Stimulated activated CD4-positive, alpha-beta T cell treated with anti-CD3 and anti-CD28 coated beads, Interleukin-2, amount 100 ng/mL, for 24 hours (primary cell): ENCODE measurements at places on chromosomes 12 and 14.

- DNase-seq: no peak
Observed at GRCh38 chr14:103361867-103362266, 23.3 kb upstream of the MARK3 start.

DNA sequence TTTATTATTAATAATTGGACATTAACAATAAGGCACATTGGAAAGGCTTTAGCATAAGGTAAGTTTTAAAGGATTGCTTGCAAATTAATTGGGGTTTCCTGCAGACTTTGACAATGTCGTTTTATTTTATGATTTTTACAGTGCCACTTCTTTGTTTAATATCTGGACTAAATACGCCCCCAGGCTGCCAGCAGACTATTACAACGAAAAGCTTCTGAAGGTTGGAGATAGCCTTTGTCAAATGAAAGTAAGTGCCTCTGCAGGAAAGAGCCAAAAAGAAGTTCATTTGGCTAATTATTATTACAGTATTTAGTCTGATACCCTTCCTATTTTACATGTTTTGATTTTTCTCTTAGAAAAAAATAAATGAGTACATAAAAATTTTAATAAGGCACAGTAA is 11.3 kb downstream of the CFAP54 start:
- DNase-seq: no peak

DNA sequence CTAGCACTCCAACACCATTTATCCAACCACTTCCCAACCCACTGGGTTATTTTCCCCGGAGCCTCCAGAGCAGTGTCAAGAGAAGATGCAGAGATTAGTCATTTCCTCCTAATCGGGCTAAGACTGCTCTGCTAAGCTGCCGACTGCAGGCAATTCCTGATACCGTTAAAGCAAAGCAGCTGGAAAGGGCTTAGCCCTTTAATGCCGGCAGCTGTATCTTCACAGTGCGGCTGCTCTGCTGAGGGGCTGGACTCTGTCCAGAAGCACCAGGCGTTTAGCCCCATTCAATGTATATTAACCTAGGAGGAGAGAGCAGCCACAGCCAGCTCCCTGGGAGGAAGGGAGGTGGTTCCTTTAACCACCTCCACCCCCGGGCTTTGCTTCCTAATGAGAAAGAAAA is 11.1 kb downstream of the AQP6 start:
- no peak for DNase-seq

GRCh38 chr12:116659771-116660481 is 77.9 kb downstream of the SPRING1 start:
- DNase-seq: no peak

GRCh38 chr12:84702001-84702400 is 210.6 kb downstream of the SLC6A15 start:
- DNase-seq: no peak

DNA sequence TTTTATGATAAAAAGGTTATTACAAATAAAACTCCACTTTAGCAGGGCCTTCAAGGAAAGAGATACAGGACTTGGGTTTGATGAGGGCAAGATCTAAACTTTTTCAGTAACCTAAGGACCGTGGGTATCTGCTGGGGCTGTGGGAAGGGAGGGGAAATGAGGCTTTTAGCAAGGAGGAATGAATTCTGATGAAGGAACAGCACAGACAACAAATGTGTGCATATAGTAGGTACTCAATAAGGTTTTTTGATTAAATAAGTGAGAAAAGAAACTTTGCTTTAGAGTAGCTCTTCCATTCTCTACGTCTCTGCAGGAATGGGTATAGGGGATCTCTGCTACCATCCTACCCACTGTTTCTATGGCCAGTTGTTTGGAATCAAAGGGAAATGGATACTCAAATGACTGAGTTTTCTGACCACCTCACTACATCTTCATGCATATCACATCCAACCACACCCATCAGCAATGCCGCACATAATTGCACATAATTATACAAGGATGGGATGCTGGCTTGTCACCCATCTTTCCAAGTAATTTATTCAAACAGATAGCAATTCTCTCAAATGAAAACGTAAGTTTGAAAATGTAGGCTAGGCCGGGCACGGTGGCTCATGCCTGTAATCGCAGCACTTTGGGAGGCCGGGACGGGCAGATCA is 59.5 kb upstream of the GTF2A1 start:
- DNase-seq: no peak

GRCh38 chr12:57342207-57342691 is 88.6 kb downstream of the R3HDM2 start:
- no peak for DNase-seq

GRCh38 chr14:24064856-24065255 is 6.5 kb upstream of the CPNE6 start:
- no peak for DNase-seq

DNA sequence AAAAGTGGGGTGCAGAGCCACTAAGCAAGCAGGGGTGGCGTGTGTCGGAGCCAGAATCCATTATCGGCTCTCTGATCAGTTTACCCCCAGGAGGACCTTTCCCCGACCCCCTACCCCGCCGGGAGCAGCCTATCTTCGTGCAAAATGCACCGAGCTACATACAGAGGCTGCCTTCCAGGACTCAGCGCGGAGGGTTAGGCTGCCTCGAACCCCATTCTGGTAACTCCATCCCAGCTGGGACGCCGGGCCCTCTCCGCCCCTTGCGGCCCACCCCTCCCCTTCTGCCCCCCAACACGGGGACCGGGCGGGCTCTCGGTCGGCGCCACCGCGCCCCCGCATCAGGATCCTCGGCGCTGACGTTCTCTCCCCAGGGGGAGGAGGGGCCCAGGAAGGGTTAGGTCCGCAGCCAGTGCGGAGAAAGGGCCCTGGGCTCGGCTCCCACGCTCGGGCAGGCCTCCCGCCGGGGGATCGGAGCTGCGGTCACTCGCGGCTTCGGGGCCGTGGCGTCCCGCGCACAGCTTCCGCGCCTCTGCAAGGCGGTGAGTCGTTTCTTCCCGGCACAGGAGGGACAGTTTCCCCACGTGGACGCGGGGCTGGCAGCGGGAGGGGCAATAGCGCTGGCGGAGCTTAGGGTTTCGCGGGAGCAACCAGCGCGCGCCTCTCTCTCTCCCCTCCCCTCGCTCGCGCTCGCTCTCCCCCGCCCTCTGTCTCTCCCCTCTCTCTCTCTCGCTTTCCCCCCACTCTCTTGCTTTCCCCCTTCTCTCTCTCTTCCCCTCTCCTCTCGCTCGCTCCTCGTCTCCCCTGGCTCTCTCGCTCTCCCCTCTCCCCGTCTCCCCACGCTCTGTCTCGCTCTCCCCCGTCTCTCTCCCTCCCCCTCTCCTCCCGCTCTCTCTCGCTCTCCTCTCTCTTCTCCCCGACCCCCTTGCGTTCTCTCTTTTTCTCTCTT is 12.5 kb upstream of the MAP3K9 start:
- peak; percentile 55 for DNase-seq

GRCh38 chr12:99783421-99783820 is 135.9 kb downstream of the GARIN6 start:
- no peak for DNase-seq

GRCh38 chr12:50403001-50403440 is 2.3 kb downstream of the LARP4 start:
- DNase-seq: no peak

DNA sequence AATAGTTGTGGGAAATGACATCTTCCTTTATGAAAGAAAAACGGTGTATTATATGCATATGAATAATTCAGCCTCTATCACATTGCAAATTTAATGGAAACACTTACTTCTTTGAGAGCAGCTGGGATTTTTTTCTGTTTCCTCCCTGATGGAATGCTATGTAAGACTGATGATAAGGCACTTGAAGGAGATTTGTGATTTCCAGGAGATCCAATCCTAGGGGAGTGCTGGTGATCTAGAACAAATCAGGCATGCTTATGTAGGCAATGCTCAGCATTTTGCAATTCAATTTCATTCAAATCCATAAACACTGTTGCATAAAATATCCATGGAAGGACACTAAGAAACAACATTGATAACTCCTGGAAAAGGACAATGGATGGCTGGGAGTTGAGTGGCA is 16.0 kb upstream of the NR2C1 start:
- no peak for DNase-seq

- peak; percentile 69 for DNase-seq
Observed at GRCh38 chr12:12788675-12789368, 3.4 kb downstream of the APOLD1 start.

DNA sequence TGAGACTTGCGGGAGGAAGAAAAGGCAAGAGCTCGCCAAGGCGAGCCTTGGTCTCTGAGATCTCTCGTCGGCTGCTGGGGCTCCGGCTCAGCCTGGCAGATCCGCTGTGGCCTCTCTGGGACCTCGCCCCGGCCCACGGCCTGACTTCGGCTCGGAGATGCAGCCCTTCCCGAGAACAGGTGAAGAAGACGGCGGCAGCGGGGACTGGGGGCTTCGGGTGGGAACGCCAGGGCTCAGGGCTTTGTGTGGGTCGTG is 6.0 kb upstream of the HOXC9 start:
- no peak for DNase-seq

GRCh38 chr12:15778126-15778525 is 11.1 kb downstream of the EPS8 start:
- DNase-seq: no peak

DNA sequence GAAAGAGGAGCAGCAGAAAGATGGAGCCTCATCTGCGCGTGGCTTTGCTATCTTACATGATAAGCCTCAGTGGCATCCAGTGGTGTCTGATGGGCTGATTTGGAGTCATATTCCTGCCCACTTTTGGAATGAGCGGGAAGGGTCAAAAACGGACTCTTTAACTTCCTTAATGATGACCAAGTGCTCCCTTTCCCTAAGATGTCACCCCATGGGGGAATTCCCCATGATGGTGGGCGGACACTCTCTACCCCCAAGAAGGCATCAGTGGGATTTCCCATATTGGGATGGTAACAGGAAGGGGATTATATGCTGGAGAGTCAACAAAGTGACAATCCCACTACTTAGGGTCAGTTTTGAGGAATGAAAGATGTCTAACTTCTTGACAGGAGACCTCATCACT is 110.9 kb downstream of the GPATCH2L start:
- no peak for DNase-seq

GRCh38 chr14:99763527-99764221 is 29.5 kb upstream of the EML1 start:
- DNase-seq: no peak

GRCh38 chr12:87901457-87901856 is 127.7 kb downstream of the C12orf50 start:
- no peak for DNase-seq

DNA sequence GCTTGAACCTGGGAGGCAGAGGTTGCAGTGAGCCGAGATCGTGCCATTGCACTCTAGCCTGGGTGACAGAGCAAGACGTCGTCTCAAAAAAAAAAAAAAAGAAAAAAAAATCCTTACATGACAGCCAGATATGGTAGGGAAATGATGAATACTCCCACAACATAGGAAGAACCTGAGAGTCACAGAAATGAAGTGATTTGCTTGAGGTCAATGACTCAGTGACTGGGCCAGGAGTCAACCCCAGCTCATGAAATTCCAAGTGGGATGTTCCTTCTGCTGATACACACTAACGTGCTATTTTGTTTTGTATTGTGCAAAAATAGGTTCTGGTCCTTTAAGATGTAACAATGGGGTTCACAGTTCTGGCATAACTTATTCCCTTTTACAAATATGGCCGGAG is 9.0 kb downstream of the RHOF start:
- no peak for DNase-seq

GRCh38 chr12:19066475-19067001 is 63.0 kb upstream of the PLEKHA5 start:
- DNase-seq: no peak

DNA sequence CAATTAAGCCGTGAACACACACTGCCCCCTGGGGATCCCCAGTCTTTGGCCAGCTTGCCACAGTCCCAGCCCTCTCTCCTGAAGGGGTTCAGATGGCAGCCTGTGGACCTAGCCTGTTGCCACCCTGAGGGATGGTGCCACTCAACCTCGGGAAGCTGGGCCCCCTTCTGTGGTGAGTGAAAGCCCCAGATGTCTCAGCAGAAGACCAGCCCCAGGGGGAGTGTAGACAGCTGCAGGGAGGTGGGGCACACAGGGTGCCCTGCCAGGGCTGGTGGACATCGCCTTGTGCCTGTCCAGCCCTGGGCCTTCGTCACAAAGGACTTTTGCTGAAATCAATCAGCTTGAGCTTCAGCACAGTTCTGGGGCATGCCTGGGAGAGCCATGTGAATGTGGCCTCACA is 32.4 kb downstream of the C14orf132 start:
- no peak for DNase-seq

DNA sequence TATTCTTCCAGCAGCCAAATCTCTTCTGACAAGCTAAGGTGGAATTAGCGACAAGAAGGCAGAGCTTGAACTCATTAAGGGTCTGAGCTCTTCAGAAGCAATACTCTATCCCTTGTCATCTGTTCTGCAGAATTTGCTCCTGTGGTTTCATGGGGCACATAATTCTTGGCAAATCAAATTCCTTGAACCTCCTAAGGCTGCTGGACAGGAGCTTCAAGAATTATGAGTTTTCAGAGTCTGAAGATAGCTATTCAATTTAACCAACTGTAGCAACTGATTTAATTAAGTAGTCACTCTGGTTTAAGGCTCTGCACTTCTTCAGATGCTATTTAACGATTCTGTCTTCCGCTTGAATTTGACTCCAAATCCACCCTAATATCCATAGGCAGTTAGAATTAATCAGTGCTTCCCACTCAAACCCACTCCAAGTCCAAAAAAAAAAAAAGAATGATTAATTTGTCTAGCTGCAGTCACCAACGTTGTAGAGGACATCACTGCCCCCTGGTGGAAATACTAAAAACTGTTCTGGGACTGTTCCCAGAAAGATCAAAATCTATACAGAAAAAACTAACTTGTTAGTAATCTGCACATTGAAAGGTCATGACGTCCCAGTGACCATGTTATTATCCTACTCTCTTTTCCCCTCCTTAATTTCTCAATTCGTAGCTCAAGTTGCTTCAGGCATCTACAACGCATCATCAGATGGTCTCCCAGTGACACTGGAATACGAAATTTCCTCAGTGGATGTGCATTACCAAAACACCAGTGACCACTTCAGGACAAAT is 169.9 kb downstream of the KIF21A start:
- peak; percentile 11 for DNase-seq

DNA sequence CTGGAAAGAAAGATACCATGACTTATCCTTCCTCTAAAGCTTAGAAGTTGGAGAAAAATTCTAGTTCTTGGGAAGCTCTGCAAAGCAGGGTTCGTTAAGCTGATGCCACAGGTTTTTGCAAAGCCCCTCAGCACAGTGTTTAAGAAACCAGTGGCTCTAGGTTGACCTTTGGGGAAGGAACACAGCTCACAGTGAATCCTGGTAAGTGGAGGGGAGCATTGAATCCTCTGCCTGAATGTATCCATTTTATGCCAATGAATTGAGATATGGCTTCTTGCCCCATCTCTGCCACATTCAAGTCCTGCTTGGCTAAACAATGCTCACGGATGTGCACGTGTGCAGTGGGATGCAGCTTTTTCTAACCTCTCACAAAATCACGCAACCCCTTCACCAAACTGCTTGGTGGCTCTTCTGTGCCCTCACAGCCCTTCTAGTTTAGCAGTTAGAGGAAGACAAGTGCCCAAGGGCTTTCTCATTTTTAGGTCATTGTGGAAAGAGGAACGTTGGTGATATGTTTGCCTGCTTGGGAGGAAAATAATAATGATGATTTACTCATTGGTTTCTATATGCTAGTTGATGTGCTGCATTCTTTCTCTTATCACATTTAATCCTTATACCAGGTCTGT is 111.3 kb downstream of the DAD1 start:
- DNase-seq: no peak
